HFFc6 (cell line): ENCODE measurements at places on chromosomes 12 and 14. TPM values are rescaled to one million over a fixed set of nuclear protein-coding genes. Genes with fewer than 3 reads are reported as not detected.

- DNase-seq = no peak
These were observed 282.7 kb downstream of the ATXN7L3B start for GRCh38 chr12:74820324-74820723.

DNA sequence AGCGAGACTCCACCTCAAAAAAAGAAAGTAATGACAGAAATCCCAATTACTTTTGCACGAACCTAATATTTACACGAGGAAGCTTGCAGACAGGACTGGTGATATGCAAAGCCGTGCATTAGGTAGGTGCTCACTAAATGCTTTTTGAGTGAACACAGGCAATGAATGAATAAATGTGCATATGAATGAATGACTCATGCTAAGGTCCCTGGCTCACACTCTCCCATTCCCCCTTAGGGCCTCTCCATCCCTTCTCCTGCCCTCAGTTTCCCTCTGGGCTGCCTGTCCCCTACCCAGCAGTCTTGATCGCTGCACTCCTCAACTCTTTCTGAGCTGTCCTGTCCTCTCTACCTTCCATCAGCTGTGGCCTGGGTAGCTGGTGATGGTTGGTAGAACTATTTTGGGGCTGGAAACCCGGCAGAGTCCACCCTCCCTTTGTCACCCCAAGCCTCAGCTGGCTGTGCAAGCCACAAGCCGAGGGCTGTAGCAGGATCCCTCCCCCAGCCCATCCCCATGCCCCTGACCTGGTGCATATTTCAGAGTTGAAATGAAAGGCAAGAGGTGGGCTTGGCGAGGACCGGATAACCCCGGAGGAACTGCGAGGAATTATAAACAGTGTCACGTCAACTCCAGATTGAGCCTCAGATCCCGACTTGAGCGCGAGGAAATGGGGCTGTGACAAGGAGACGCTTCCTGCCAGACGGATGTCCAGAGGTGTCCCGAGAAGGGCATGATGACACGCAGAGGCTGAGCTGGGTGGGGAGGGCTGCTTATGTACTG is 191.7 kb upstream of the GSC start:
- DNase-seq = no peak

DNA sequence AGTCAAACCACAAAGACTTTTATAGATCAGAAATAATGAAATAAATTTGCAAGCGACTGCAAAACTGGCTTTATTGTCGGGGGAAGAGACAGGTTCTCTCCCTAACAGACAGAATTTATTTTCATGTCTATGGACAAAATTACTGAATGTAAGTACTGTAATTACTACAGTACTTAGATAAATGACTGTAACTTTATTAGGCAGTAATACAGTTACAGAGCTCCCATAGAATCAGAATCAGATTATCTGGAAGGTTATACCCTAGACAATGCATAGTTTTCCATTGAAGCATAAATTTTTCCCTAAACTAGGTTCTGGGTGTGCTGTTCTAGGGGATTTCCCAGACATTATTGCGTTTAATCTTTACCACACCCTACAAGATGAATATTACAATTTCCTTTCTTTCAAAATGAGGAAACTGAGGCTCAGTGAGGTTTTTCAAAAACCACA is 114.2 kb downstream of the C12orf75 start:
- peak; percentile 13 for DNase-seq

GRCh38 chr12:25728056-25728595 is 175.0 kb upstream of the LMNTD1 start:
- DNase-seq = no peak

GRCh38 chr14:89415159-89415558 is 1.9 kb downstream of the FOXN3 start:
- DNase-seq = peak; percentile 40

DNA sequence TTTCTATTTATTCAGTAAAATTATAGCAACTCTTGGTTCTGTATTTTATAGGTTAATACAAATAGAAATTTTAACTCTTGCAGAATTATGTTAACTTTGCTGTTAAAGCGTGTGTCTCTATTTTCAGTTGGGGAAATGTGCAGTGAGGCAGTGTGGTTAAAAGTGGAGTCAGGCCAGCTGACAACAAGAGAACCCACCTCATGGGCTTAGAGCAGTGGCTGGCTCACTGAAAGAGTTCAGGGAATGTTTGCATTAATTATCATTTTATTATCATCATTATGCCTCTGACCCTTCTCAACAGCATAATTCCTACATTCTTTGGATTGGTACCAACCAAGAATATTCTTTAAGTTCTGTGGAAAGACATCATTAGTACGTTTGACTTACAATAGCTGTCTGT is 163.8 kb downstream of the DERA start:
- no peak for DNase-seq

GRCh38 chr12:90280564-90281058 is 572.0 kb upstream of the ATP2B1 start:
- DNase-seq = no peak

TOMM20L gene
- total RNA-seq = not detected in 2 replicates

CCDC177 gene
- total RNA-seq = not detected in 2 replicates

TMEM52B gene
- 1.00 to 2.1 TPM (median 1.1 TPM) in 3 replicates for total RNA-seq
